ENCODE measurements at places on chromosomes 2 and 18.
A peak's percentile ranks its signal among the peaks of the same experiment; 100 is the strongest.

DNA sequence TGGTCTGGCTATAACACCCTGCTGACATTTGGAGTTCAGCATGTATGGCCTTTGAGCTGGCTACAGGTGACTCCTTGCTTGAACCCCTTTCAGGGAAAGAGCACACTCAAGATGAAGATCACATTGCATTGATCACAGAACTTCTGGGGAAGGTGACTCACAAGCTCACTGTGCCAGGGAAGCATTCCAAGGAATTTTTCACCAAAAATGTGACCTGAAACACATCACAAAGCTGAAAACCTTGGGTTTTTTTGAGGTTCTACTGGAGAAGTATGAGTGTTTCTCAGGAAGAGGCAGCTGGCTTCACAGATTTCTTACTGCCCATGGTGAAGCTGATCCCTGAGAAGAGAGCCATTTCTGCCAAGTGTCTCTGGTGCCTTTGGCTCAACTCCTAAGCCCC, 879.0 kb downstream of the CBLN2 start:
- DNase-seq, result no peak

DNA sequence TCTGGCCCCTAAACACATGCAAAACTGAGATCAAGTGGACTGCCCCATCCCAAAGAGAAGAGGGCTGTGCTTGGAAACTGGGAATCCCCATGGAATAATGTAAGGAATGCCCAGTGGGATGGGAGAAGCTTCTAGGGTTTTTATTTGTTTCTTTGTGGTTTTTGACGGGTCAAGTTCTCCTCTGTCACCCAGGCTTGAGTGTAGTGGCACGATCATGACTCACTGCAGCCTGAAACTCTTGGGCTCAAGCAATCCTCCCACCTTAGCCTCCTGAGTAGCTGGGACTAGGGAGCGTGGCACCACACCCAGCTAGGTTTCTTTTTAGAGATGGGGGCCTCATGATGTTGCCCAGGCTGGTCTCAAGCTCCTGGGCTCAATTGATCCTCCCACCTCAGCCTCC, 101.7 kb upstream of the ZSWIM2 start:
- no peak for DNase-seq

DNA sequence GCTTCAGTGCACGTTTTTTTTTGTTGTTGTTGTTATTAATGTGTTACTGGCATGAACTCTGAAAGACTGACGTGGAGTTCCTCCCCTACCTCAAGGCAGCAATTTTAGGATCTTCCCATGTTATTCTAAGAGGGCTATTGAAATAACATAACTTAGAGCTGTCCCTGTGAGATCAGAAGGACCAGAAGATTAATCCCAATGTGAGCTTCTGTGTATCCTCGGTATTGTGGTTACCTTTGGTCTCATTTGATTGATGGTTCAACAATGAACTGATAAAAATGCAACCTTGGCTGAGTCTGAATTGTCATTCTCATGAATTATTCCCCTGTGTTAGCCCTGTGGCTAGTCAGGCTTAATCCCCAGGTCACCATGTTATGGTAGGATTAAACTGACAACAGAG, 394.1 kb downstream of the TRIB2 start:
- no peak for DNase-seq

GRCh38 chr2:18741895-18742732, 152.7 kb upstream of the NT5C1B start:
- peak; percentile 15 for DNase-seq

DNA sequence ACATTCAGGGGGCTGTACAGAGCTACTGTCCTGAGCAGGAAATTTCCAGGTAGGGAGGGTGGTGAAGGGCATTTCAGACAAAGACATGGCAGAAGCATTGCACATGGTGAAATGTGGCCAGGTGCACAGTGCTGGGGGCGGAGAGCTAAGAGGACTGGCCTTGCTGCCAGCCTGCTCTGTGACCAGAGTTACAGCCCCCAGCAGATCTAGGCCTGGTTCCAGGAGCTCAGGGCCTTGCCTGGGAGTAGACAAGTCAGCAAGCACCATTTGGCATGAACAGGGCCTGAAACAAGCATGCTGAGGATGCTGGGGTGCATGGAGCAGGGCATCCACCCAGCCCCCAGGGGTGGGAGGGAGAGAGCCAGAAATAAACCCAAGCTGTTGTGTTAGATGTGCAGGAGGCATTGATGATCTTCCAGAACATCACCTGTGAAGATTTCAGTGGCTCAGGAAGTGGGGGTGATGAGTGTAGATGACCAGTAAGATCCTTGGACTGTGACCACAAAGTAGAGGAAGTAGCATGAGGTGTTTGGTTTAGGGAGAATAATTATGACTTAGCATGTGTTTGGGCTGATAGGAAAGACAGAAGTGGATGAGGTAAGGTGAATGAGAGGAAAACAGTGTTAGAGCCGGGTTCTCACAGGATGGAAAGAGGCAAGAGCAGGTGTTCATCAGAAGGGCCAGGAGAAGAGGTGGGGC, 61.1 kb downstream of the COA5 start:
- no peak for DNase-seq

GRCh38 chr2:28102455-28102874, 211.9 kb downstream of the BABAM2 start:
- peak; percentile 89 for DNase-seq

- peak; percentile 85 for DNase-seq
These were observed 836.5 kb upstream of the ID2 start for GRCh38 chr2:7845332-7845731.

DNA sequence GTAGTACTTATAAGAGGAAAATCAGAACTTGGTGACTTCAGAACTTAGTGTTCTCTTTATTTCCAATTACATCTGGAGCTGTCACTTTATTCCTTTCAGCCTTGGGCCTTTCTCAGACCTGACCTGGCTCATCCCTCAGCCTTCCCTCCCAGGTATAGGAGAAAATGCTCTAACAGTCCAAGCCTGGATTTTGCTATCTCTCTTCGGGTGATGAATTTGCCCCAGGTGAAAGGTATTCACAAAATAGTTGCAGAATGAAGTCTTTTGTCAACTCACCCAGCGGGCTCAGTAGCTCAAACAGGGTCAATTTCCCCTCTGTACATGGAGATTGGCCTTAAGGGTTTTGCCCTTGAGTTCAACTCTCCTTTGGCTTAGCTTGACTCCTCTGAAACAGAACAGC, 12.0 kb downstream of the NRP2 start:
- DNase-seq, result no peak

DNA sequence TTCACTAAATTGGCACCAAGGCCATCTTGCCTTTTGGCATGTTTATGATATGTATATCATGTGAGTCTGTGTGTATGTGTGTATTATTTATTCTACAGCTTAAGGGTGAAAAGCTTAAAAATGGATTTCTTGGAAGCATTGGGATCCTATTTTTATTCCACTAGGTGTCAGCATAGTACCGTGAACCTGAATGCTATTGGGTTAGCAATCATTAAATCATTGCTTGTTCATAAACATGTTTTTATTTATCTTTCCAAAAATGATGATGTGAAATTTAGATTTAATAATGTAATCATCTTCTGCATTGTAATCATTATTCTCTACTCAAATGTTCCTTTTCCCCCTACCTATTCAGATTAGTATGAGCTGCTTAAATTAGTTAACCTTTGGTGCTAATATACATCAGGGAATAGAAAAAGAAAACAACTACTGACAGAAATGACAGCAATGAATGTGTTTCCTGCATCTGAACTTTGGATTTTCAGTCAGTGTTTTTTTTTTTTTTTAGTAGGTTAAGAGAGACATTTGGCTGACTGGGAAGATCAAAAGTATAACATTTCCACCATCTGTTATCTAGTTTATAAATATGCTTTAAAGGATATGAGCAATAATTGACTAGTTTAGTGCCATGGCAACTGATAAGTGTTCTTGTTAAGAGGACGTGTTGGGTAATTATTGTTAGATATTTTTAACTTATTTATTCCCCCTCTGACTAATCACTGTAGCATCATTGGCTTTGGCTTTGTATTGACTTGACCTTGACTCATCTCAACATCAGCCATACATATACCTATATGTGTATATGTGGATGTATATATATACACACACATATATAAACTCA, 14.1 kb upstream of the ZSWIM2 start:
- DNase-seq, result no peak

DNA sequence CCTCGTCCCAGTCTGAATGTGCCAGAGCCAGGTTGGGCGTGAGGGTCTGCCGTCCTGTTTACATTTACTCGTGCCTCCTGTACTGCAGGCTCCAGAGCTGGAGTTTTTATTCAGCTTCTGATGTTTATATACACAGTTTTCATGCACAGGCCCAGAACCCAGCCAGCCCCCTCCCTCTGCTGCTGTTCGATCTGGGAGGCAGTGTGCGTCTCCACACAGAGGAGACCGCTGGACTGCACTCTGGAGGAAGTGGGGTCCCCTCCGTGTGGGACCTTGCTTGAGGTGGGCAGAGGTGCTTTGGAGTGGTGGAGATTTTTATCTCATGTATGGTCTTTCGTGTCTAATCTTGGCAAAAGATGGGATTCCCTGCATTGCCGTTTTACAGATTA, 90.6 kb downstream of the GLI2 start:
- no peak for DNase-seq

DNA sequence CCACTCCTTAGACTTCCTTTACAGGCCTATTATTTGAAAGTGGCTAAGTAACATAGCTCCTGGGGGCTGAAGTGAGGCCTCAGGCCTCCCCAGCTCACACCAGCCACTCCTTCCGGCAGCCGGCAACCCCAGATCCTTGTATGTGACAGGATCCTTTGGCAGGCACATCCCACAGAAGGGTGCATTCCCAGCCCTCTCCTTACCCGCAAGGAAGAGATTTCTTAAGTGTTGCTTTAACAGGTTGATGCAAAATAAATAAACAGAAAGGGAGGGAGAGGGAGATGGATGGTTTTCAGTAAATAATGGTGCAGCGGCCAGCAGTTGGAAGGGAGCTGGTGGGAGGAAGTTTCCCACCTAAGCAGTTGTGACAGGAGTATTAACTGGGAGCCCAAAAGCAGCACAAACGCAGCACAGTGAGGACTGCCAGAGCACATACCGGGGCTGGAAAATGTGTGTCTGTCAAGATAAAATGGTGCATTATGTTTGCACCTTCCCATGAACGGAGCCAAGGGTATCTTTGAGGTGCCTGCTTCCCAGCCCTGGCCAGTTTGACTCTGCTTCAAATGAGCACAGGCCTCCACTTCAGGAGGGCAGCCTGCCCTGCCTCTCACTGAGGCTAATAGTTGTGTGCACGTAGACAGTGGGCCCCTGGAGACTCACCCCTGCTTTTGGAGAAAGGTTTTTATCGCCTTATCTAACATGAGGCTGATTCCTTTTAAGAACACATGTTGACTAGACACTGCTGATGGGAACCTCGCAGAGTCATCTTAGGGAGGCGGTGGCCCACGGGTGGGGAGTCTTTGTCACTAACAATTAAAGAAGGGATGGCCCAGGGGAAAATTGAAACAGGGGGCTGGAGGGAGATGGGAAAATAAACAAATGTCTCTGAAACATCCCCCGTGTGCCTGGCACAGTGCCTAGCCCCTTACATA, 32.8 kb downstream of the NRP2 start:
- no peak for DNase-seq

DNA sequence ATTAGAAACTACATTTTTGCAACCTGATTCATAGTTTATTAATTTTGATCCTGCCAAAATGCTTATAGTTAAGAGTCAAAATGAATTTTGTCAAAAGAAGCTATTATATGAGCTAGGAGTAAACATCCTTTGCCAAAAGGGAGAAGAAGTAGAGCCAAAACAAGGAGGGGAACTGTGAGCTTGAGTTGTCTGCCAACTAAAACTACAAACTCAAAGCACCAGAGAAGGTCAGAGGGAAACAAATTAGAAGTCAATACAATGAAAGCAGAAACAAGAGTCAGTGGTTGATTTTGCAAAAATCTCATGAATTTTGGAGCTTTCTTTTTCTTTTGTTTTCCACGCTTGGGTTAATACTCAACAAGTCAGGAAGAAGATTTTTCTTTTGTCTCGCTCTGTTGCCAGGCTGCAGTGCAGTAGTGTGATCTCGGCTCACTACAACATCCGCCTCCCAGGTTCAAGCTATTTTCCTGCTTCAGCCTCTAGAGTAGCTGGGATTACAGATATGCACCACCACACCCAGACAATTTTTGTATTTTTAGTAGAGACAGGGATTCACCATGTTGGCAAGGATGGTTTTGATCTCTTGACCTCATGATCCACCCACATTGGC, 508.5 kb downstream of the RIT2 start:
- DNase-seq, result no peak

DNA sequence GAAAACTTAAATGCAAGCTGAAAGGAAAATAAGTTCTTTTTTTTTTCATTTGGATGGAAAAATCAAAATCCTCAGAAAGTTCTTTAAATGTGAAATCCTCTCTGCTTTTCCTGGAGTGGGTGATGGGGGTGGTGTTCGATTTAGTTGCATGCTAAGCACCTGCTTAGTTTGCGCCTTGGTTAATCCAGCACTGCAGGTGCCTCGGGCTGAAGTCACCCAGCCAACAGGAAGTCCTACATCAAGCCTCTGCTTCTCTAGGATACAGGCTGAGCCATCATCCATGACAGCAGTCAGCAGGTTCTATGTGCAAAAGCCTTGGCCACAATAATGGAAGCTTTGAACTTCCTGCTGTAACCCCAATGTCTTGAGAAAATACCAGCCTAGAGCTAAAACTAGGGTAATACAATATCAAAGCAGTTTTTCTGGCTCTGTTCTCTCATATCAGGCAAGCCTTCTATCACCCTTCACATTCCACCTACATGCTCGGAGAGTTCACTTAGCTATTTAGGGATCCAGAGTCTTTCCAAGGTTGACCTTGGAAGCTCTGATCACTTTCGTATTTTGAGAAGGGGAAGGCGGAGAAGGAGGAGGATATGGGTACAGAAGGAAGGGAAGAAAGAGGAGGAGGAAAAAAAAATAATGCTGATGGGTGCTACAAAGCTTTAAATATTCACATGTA, 116.1 kb upstream of the LRRTM1 start:
- DNase-seq, result no peak

DNA sequence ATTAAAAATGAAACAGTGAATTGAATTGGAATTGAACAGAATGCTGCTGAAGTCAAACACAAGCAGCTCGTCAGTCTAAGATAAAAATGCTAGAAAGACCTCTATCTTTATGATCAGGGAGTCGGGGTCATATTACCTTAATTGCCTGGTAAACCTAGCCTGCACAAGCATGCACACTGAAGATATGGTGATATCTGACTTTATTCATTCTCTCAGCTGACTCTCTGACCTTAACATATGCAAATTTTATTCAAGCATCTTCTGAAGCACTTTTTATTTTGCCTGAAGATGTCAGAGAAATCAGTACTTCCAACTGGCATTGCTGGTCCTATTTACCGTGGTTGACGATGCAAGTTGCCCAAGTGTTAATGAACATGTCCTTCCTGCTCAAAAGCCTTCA, 56.4 kb downstream of the DNER start:
- no peak for DNase-seq

GRCh38 chr2:207251022-207251421, 85.3 kb upstream of the KLF7 start:
- DNase-seq, result no peak

- DNase-seq, result no peak
These were observed 54.6 kb downstream of the INHBB start for GRCh38 chr2:120400551-120400950.

- no peak for DNase-seq
These were observed 193.5 kb downstream of the NCKAP5 start for GRCh38 chr2:133374781-133375180.

- peak; percentile 39 for DNase-seq
These were observed 56.5 kb upstream of the TWIST2 start for GRCh38 chr2:238791354-238791753.

Data from foreskin fibroblast (primary cell).